ENCODE measurements at places on chromosomes 5 and 9. TPM values are rescaled to one million over a fixed set of nuclear protein-coding genes. Genes with fewer than 3 reads are reported as not detected.

Gene NEUROG1
- total RNA-seq, result not detected

Gene C6
- not detected for total RNA-seq

Gene CDH12
- total RNA-seq, result not detected

Gene ADAMTS2
- not detected for total RNA-seq

Gene RUFY1
- total RNA-seq, result 83.0 TPM

Gene ISL1
- total RNA-seq, result not detected

Gene PCDHA1
- not detected for total RNA-seq

Gene SPARC
- total RNA-seq, result not detected

Gene GABRB2
- total RNA-seq, result 0.29 TPM
